Left hindlimb (tissue), 1 donor: ENCODE measurements at places on chromosomes 3 and 15.

DNA sequence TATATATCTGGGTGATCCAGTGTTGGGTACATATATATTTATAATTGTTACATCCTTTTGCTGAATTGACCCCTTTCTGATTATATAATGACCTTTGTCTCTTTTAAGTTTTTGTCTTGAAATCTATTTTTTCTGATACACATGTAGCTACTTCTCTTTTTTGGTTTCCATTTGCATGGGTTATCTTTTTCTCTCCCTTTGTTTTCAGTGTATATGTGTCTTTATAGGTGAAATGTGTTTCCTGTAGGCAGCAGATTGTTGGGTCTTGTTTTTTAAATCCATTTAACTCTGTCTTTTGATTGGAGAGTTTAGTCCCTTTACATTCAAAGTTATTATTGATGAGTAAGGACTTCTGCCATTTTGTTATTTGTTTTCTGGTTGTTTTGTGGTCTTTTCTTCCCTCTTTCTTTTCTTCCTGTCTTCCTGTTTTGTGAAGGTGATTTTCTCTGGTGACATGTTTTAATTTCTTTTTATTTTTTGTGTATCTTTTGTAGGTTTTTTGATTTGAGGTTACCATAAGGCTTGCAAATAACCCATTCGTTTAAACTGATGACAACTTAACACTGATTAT, 56.8 kb downstream of the STARD9 start:
- DNase-seq, result no peak

- DNase-seq, result no peak
Observed at GRCh38 chr3:53161820-53162671, 1.0 kb downstream of the PRKCD start.

DNA sequence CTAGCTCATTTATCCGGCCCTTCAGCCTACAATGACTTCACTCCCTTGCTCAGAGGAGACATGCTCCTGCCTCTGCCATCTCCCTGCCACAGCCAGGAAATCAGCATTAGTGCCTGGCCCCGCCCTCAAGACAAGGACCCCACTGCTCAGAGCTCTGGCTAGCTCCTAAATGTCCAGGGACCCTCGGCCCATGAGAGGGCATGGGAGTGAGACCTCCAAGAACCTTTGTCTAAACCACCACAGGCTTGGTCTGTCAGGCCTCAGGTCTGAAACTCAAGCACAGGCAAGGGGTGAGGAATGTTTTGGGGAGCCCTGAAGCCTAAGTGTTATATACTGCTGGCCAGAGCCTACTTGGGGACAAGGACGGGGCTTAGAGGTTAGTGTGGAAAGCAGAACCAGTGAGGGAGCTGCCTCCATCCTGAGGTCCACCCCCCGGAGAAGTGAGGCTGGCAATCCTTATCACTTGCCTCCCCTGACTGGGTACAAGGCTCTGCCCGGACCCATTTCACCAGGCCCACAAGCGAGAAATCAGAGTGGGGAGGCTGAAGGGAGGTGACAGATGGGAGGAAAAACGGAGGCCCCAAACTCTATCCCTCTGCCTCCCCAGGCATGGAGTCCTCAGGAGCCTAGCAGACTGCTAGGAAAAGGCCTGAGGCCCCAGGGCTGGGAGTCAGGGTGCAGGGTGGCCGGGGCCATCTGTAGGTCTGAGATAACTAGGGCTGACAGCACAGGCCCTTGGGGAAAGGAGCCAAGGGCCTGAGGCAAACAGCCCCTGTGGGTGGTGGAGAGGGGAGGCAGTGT, 18.8 kb downstream of the SHF start:
- DNase-seq, result peak; percentile 28

DNA sequence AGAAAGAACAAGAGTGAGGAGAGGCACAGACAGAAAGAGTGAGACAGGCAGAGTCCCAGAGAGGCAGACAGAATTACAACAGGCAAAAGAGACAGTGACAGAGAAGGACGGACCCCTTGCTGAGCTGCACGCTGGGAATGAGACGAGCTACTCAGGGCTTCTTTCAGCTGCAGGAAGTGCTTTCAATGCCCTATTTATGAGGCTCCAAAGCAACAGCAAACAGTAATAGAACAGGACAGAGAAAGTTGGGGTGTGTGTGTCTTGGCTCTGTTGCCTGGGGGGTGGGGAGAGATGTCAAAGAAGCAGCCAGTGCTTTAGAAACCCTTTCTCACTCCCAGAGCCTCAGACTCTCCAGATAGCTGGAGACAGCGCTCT, 502 bp upstream of the TIMP4 start:
- DNase-seq, result no peak

GRCh38 chr15:31367730-31368344, 41.2 kb downstream of the KLF13 start:
- no peak for DNase-seq

DNA sequence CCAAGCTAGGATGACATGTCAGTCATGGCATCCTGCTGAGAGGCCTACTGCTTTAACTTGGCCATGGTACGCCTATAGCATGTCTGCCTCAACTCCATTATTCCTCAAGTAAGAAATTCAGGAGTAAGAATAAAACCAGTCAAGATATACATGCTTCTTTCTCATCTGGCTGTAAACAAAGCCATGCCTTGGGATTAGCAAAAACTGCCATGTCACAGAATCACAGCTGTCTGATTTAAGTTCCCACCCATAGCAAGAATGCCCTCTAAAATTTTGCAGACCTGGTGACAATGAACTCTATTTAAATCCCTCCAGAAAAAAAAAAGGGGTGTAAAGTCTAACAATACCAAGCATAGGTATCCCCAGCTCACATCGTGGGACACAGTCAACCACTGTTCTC, 55.6 kb upstream of the ACAN start:
- no peak for DNase-seq

GRCh38 chr3:49165771-49166751, at the start of gene CCDC71:
CCDC71 (minus strand) TSS chr3:49166331; CDS start chr3:49164208, 2,123 bp downstream.
- DNase-seq, result peak; percentile 85

DNA sequence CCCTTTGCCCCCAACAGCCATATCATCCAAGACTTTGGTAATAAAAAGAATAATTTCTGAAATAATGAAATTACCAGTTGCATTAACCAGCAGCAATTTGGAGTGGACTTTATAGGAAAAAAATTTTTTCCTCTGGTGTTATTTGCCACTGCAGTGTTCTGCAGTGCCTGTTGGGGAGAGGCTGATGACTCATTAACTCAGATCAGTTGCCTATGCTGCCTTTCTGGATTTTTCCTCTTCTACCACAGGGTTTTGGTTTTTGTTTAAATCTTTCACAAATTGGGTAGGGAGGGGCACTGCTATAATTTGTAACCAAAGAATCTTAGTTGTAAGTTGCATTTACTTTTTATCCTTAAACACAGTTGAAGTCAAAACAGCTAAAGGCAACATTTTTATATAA, 22.7 kb downstream of the ATP6V1A start:
- DNase-seq, result no peak

- DNase-seq, result no peak
Observed at GRCh38 chr3:149221783-149222517, at the start of gene CP. CP (minus strand) TSS chr3:149221829; CDS start chr3:149221792, 37 bp downstream.

DNA sequence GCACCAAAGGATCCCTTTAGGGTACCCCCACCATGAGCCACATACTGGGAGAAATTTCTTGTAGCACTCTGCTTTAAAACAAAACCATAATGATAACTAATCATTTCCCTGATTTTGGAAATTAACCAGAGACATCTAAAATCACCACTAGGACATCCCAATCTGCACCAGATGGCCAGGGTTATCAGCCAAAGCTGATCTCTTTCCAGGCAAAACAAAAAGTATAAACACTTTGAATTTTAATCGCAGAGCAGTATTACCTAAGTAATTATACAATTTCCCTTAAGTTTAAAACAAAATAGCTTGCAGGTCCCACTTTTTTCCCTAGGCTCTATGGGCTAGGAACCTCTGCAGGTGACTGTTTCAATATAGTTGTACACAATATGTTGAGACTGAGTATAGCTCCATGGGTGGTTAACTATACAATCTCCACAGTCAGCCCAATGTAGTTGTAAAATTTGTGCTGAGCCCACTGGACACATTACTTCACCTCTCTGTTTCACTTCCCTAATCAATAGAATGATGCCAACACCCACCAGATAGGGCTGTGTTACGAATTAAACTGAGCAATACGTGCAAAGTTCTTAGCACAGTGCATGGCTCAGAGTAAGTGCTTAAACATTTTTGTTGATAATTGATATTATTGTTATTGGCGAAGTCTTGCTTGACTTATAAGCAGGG, 629 bp upstream of the NOX5 start:
- no peak for DNase-seq

DNA sequence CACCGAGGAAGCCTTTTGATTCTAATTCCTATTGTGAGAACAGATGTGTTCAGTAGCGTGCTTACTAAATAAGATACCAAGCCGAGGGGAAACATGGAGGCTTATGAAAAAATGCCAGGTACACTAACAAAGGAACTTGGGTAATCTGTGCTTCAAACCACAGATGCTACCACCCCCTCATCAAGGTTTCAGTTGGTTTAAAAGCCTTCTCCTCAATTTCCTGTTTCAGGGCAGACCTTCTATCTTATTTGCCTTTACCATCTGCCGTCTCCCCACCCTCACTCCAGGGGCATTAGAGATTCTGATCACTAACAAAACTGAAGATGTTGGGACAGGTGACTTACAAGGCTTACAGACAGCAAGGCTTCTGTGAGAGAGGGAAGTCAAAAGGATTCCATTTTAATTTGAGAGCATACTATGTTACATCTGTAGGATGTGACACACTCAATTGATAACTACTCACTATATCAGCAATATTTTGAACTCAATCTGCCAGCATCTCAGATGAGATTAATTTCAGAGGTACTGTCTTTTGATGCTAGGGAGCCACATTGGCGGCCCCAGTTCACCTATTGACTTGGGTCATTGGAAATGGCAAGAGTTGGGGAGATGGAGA, 60.6 kb upstream of the PLCL2 start:
- DNase-seq, result no peak

- no peak for DNase-seq
Observed at GRCh38 chr3:195806211-195806915, 5.4 kb downstream of the MUC4 start.

GRCh38 chr15:65021488-65021887, 8.0 kb downstream of the MTFMT start:
- no peak for DNase-seq

GRCh38 chr15:42012241-42012640, 8.6 kb downstream of the PLA2G4E start:
- DNase-seq, result no peak

DNA sequence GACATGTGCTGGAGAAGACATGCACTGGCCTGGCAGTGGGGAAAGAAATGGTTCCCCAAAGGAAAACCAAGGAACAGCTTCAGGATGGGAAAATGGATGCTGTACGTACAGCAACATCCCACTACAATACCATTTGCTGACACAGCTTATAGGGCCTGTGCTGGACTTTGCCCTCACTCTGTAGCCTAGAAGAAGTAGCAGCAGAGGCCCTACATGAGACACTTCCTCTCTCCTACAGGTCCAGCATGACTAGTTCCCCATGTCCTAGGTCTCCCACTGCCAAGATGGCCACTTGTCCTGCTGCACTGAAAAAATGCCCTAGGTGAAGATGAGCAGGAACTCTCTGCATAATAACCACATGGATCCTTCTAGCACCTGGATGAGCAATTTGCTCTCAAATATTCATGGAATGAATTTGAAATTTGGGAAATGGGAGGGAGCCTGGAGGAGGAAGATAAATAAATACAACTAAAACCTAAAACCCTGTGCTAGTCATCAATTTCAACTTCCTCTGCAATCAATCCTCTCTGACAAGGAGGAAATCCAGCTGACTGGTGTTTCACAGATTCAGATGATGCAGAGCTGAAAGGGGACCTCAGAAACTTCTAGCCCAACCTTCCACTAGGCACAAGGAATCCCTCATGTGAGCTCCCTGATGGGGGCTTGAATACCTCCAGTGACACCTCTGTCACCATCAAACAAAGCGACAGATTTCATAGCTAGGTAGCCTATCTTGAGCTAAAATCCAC, 514.3 kb upstream of the PPP2R3A start:
- DNase-seq, result no peak

DNA sequence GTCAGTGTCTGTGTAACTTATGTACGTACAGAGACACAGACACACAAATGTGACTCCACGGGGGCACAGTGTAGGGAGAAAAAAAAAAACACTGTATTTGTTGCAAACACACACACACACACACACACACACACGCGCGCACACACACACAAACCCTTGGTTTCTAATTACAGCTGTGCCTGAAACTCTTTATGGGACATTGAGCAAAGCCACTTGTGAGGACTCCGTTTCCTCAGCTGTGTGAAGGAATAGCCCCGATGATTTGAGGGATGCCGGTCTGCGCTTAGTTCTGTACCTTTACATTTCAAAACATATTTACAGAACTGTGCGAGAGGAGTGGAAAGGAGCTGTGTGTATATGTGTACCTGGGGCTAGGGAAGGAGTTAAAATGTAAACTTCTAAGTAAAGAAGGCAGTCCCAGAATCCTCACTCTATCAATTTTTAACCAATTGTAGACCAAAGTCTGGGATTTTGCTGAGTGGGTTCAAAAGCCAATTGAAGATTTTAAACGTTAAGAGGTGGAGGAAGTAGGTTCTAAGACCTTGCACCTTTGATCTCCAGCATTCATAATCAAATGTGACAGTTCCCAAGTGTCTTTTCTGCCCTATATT, 5.3 kb upstream of the BCL6 start:
- DNase-seq, result peak; percentile 60

DNA sequence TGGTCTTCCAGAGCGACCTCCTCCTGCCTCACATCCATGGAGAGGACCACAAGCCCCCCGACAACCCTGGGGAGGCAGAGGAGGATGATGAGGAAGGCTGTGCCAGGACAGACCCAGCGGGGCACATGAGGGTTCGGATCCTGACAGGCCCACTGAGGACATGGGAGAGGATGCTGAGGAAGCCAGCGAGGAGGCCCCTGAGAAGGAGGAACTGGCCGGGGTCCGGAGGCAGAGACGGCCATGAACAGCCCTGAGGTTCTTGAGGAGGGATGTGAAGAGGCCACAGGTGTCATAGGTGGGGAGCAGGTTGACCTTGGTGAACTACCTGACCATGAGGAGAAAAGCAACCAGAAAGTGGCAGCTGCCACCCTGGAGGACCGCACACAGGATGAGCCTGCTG, 54.9 kb upstream of the WNT7A start:
- DNase-seq, result no peak

- DNase-seq, result no peak
Observed at GRCh38 chr15:25838191-25838870, 24.8 kb downstream of the ATP10A start.

DNA sequence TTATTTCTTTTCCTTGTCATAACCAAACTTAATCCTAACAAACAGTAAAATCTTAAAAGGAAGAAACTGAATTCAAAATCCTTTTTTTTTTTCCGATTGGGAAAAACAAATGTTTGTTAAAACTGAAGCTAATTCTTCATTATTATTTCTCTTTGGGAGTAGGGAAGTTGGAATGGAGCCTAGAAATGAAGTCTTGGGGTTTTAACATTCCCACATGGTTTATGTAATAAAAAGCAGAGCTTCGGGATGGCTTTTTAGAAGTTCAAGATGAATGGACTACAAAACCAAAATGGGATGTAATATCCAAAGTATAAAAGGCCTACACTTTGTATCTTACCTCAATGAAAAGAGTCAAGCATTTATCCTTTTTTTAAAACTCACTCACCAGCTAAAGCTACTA, 189.0 kb upstream of the TMC3 start:
- DNase-seq, result no peak

GRCh38 chr15:76139368-76140073, 79.7 kb downstream of the TMEM266 start:
- peak; percentile 63 for DNase-seq
